Stimulated activated CD8-positive, alpha-beta memory T cell treated with anti-CD3 and anti-CD28 coated beads, Interleukin-15, amount 100 ng/mL, for 48 hours (primary cell): ENCODE measurements at places on chromosomes 6 and 20.

DNA sequence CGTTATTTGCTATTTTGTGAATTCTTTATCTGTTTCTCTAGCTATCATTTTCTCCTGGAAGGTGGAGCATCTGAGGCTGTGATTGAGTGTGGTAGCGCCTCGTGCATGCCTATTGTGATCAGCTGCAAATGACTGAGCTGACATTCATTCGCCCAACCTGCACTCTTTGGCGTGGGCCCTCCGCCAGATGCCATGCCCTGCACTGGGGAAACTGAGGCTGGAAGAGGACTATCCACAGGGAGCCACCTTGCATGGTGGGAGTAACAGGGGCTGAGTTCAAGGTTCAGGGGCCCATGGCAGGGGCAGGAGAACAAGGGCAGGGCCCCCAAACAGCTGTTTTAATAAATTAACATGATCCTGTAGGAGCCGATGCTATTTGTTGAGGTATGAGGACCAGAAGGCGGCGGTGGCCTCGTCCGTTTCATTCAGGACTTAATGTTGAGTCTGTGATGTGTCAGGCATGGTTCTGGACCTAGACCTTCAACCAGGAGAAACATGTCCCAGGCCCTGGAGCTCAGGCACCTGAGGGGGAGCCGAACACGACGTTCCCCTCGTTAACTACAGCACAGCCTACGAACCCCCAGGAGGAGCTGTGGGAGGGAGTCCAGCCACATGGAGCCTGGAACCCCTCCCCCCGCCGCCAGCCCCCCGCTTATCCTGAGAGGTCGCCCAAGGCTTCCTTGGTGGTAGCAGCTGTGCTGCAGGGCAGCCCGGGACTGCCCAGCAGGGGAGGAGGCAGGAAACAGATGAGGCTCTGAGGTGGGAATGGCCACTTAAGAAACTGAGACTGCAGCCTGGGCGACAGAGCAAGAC lies 242.9 kb downstream of the CDH4 start:
- no peak for DNase-seq

DNA sequence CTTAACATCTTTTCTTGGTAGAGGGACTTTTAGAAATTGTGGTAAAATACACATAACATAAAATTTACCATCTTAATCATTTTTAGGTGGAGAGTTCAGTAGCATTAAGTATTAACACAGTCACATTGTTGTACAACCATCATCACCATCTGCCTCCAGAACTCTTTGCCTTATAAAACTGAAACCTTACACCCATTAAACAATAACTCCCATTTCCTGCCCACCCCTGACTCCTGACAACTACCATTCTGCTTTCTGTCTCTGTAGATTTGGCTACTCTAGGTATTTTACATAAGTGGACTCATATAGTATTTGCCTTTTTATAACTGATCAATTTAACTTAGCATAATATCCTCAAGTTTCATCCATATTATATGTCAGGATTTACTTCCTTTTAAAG lies 88.7 kb downstream of the ZHX3 start:
- DNase-seq = no peak

DNA sequence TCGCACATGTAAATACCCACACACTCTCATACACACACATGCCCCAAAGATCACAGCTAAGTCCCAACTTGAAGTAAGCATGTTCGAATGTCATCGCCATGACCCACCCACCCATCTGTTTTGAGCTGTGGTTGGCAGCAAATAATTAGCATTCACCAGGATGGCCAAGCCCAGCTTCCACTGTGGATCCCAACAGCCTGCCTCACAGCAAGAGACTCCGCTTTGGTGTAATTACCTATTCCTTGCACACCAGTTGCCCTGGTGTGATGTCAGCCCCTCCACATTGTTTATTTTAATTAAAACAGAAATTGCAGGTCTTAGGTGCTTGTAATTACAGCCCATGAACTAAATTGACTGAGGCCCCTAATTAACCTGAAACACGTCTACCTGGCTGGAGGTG lies 81.1 kb downstream of the MAFB start:
- no peak for DNase-seq

DNA sequence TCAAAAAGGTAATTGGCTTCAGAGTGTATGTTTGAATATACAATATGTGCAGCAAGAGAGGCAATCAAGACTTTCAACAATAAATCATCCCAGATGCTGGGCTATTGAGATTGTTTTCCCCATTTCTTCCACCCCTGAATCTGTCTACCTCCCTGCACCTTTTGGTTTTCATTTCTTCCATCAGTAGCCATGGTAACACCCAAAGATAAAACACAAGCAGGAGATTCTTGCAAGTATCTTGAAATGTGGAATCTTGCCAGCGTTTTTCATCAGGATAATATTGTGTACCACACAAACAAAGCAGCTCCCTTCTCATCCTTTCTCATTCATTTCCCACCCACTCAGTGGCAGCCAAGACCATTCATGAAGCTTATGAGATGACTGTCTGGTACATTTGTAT lies 73.0 kb upstream of the NRSN1 start:
- no peak for DNase-seq

- no peak for DNase-seq
These were observed 108.3 kb upstream of the PHACTR1 start for GRCh38 chr6:12608016-12608860.

DNA sequence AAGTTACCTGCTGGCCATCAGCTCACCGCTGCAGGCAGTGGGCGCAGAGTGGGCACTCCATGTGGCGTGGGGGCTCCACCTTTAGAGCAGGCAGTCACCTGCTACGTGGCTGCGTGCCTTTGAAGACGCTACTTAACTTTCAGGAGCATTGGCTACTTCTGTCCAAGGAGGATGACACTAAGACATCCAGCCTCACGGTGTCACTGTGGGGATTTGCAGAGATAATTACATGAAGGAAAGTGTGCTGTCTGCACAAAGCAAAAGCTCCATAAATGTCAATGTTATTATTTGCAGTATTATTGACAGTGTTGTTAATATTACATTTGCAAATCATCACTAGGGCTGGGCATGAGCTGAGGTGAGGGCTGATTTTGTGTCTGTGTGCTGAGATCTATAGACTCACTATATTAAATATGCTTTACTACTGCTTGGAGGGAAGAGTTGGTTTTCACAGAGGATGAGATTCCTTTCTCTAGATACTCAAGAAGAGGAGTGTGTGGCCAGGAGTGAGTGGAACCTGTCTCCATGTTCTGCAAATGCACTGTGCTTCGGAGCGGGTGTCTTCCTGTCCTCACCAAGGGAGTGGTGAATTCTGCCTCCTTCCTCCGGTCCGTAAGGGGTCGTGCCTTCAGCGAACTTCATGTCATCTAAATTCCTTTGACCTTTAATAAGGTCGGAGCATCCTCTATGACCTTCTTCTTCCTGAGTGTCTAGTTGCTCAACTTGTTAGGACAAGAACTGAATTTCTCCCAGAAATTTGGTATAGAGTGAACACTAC lies 165.8 kb upstream of the SYNDIG1 start:
- DNase-seq = no peak

DNA sequence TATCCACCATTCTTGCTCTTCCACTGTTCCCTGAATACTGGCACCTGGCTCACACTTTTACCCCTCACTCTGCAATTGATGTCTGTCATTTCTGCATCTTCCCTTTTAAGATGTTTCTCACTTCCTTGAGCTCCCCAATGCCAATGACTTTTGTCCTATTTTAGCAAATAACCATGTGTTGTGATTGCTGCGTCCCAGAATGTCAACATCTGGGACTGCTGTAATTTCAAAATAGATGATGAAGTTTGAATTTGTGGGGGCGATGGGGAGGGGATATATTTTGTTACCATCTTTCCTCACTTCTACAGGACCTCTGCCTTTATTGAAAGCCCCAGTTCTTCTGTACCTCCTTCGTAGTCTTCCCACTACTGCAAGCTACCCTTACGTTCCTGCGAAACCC lies 40.0 kb upstream of the ADGRF5 start:
- no peak for DNase-seq

DNA sequence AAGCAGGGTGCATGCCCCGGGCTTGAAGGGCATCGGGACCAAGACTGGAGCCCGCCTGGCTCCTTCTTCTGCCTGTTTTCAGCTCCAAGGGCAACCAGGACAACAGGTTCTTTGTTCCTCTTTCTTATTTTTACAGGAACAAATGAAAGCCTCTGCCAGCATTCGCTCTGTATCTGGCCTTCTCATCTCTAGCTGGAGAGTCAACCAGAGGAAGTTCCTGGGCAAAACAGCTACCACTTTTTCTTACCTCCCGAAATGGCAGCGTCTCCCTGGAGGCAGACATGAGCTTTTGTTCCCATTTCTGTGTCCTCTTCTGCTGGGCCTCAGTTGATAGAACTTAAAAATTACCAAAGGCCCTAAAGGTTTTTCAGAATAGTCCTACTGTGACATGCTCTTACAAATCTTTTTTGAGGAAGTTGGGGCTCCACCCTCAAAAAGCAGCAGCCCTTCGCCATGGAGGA lies 74.1 kb upstream of the NAA20 start:
- no peak for DNase-seq

GRCh38 chr6:154766288-154766687 lies 33.1 kb downstream of the SCAF8 start:
- DNase-seq = no peak

GRCh38 chr20:16385462-16385861 lies 187.8 kb downstream of the KIF16B start:
- no peak for DNase-seq

GRCh38 chr6:43298565-43299337 lies 691 bp downstream of the SLC22A7 start:
- DNase-seq = no peak

DNA sequence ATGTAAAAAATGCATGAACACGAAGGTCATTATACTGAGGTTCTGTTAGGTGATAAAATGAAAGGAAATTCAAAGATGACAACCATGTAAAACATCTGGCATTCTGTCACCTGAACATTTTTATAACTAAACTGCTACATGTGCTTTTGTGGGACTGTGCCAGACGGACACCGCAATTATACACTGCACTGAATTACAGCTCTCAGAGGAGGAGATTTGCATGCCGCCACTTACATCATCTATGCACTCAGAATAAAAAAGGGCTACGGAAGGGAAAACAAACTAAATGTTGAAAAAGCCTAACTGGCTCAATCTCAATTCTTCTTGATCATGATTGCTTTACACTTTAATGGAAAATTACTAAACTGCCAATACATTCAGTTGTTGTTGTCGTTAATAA lies 614.0 kb upstream of the EYS start:
- DNase-seq = no peak

DNA sequence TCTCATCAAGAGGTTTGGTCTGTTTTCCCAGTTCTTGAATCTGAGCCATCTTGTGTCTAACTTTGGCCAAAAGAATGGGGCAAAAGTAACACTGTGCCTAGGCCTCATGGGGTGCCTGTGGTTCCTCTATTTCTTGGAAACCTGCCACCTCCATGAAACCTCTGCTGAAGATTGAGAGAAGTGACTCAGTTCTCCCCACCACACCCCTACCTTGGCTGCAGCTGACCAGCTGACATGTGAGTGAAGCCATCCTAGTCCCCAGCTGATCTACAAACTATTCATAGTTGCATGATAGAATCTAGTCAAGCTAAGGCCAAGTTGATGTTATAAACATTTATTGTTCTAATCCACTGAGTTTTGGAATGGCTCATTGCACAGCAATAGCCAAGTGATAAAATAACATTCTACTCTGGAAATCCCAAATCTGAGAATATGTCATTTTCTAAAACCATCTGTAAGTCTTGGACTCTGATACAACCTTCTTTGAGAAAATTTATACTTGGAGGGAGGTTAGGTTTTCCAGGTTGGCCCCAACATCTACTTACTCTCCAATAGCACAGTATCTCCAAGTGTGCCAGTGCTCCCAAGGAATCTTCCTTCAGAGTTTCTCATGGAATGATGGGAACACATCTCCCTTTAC lies 107.0 kb upstream of the SMLR1 start:
- DNase-seq = no peak

DNA sequence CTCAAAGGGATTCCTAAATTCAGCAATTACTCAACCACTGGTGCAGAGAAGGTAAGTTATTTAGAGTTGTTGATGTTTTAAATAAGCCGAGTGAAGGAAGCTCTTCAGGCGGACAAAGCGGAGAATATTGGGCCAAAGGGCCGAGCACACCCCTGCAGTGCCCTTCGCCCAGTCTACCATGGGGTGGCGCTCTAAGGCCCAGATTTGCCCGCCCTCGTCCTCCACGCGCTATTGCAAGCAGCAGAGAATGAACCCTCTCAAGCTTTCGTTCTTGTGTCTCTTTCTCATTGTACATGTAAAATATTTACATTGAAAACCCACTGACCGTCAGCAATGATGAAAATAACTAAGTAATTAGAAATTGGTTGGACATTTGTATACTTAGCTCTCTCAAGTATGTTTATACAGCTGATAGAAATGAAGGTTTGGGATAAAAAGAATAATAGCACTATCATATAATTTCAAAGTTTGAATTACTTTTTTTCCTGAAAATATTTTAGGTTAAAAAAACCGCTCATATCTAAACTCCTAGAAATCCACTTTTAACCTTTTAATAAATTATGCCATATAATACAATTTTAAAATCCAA lies 195.0 kb upstream of the CEP162 start:
- DNase-seq = no peak

DNA sequence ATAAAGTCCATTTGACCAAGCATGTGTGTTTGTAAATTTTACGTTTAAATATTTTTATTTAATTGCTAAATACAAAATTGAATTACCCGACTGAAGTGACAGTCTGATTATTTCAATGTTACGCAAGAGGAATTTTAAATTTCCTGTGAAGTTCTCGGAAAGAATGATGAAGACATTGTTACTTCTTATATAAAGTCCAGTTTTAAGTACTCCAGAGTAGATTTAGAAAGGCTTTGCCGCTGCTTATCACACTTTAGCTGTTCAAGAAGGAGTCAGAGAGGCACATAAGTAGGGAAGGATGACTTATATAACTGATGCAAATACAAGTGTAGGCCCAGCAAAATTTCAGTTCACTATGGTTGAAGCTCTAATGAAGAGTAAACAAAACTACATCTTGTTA lies 265.1 kb upstream of the CITED2 start:
- no peak for DNase-seq

DNA sequence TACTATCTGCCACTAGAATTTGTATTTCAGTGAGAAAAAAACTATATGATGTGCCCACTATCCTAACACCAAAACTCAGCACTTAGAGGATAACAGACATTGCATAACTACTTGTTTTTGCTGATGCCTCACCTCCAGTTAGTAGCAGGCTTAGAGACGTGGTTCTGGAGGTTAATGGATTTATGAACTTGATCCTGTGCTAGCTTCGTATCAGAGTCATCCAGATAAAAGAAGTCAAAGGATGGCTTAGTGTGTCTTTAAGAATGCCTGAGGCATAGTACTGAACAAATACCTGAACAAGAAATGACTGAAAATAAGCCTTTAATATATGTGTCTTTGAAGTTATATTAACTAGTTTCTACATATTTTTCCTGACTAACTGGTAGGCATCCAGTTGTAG lies 414.9 kb upstream of the PTCHD4 start:
- DNase-seq = no peak

GRCh38 chr6:28977341-28978132 lies 27.6 kb downstream of the ZNF311 start:
- DNase-seq = no peak

DNA sequence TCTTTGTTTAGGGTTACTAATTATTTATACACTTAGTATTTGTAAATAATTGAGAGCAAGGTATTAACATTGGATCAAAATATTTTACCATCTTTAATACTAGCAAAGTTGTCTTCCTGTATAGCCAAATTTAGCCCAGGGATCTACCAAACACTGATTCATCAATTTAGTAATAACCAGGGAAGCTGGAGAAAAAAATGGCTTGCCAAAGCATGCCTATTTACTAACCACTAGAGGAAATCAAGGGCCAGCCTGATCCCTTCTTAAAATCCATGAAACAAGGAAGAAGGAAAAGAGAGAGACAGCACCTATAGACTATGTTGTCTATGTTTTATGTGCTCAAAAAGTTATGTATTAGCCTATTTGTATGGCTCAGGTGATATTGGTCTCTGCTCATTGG lies 450.3 kb upstream of the GJE1 start:
- no peak for DNase-seq
